ENCODE measurements at places on chromosomes 16 and 17.

DNA sequence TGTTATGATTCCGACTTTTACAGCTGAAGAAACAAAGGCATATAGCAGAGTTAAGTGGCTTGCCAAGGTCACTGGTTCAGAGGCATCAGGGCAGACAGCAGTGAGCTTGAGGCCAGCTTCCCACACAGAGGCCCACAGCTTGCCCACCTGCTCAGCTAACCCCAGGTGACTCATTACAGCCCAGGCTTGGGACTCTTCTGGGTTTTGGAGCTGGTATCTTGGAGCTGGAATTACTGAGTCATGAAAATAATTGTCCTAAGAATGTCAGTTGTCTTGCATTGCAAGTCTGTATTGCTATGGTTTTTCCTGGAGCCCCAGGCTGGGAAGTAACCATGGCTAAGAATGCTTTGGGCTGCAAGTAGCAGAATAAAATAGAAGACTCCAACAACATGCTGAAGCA is 32.4 kb upstream of the IRX3 start:
- DNase-seq: no peak

DNA sequence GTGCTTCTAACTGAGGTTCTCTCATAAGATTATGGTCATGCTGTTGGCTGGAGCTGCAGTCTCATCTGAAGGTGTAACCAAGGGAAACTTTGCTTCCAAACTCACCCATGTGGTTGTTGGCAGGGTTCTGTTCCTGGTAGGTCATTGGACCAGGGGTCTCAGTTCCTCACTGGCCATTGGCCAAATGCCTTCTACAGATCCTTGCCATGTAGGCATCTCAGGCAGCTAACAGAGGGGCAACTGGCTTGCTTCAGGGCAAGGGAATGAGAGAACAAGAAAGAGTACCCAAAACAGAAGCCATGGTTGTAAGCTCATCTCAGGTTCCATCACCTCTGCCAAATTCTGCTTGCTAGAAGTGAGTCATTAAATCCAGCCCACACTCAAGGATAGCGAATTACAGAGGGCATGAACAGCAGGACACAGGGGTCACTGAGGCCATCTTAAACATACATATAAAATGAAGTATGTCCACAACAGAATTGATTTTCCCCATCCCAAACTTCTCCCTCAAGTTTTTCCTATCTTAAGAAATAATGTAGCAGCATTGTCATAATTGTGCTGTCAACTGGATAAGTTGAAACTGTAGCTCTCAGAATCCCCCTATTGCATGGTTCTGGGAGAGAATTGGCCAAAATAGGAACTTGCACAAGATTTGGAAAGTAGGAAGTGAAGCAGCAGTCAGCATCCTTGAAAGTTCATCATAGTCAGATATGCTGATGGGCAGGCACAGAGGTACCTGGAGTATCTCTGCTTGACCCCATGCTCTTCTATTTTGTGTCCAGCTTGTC is 42.4 kb upstream of the CES5A start:
- DNase-seq: no peak

DNA sequence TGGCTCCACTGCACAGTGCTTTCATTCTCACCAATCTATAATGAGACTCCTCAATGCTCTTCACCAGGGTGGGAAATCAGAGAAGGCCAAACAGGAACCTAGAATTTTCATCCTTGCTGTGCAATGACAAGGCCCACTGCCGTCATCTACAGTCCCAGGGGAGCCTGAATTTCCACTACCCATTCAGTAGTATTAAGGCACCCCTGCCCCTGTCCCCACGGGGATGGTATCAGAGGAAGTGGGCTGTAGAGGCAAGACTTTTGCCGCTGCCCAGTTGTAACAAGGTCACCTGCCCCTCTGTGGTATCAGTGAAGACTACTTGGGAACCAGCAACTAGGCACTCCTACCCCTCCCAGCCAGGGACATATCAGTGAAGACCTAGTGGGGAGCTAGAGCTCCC is 104.5 kb downstream of the C16orf78 start:
- no peak for DNase-seq

DNA sequence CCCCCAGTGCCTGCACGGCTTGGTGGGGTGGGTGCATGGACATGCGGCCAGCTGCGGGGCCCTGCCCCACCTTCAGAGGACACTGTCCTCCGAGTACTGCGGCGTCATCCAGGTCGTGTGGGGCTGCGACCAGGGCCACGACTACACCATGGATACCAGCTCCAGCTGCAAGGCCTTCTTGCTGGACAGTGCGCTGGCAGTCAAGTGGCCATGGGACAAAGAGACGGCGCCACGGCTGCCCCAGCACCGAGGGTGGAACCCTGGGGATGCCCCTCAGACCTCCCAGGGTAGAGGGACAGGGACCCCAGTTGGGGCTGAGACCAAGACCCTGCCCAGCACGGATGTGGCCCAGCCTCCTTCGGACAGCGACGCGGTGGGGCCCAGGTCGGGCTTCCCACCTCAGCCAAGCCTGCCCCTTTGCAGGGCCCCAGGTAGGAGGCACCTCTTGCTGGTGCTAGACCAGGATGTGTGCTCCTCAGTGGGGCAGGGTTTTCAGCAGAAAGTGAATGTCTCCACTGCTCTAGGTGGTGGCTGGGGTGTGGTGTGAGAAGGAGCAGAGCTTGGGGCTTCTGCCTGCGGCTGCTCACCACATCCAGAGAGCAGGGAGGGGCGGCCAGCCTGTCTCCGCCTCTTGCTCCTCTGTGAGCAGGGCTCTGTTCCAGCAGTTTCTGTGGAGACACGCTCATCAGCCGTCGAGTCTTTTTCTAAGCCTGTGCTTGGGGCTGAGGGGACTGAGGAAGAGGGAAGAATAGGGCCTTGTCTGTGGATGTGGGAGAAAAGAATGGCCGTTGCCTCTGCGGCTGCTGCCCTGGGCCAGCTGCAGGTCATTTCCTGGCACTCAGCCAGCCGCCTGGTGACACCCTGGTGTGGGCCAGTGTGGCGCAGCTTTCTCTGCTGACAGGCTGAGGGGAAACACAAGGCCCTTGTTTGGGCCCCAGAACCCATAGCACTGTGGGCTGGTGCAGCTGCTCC is 2.2 kb downstream of the ZNF276 start:
- no peak for DNase-seq

- no peak for DNase-seq
These were observed 130.9 kb upstream of the FOXF1 start for GRCh38 chr16:86379505-86379846.

- DNase-seq: no peak
These were observed 6.4 kb downstream of the ALYREF start for GRCh38 chr17:81884968-81885367.

DNA sequence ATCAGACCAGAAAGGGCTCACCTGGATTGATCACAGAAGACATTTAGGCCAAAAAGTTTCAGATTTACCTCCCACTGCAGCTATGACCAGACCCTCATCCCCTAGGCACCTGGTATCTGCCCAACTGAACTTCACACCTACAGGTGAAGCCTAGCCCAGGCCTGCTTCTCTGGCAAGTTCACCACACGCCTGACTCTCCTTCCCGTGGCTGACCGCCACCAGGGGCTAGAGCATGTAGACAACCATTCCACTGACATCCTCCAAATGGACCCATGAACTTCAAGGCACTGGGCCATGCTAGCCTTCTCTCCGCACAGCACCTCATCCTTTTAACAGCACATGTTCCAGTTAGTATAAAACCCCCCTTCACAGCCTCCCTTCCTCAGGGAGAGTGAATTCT is 18.8 kb downstream of the ZCCHC14 start:
- DNase-seq: no peak

DNA sequence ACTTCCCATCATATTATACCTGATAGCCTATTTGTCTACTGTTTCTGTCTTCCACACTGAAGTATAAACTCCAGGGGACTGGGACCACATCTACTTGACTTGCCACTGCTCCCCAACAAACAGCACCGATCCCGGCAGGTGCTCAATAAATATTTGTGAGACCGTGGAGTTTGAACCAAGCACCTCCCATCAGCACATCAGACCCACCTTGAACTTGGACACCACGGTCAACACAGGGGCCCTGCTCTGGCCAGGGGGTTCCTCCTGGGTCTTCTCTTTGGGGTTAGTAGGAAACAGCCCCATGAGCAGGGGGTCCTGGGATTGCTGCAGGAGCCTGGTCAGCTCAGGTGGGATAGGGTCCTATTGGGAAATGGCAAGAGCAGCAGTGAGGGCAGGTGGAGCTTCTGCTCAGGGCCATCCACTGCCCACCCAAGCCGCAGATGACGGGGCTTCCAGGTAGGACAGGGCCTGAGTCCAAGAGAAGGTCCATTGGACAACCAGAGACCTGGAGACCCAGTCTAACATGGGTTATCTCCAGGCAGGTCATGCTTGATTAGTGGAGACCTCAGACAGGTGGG is 19.9 kb downstream of the ZNHIT3 start:
- no peak for DNase-seq

- no peak for DNase-seq
These were observed 492.8 kb upstream of the EEF2KMT start for GRCh38 chr16:5590416-5590815.

- DNase-seq: no peak
These were observed 85.2 kb downstream of the GLG1 start for GRCh38 chr16:74521691-74522090.

DNA sequence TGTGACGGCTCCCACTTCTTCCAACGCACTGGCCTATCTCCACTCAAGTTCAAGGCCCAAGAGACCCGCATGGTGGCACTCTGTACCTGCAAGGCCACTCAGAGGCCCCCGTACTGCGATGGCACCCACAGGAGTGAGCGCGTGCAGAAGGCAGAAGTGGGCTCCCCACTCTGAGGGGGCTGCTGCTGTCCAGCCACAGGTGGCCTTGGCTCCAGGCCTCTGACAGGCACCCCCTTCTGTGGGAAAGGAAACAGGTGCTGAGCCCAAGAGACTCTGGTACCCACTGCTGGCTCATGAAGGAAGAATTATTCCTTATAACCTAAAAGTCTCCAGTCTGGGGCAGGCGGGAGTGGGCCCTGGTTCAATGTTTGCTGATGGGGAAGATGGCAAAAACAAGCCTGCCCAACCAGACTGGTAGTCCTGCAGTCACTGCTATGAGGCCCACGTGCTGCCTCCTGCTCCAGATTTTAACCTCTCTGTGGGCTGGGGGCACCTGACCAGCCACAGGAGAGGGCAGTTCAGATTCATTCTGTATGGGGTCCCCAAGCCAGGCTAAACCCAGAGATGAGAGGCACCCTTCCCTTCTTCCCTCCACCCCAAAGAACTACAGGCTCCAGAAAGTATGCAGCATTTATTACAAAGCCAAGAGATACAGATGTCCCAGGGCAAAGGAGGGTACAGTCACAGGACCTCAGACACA is 3.3 kb downstream of the CISD3 start:
- DNase-seq: no peak

GRCh38 chr16:58047557-58048348 is 22.2 kb downstream of the MMP15 start:
- no peak for DNase-seq

- DNase-seq: peak; percentile 31
These were observed 532.0 kb downstream of the CDH11 start for GRCh38 chr16:64589836-64590235.

GRCh38 chr16:11721781-11722467 is 20.7 kb downstream of the TXNDC11 start:
- no peak for DNase-seq

GRCh38 chr16:13289515-13289914 is 388.1 kb downstream of the SHISA9 start:
- no peak for DNase-seq

DNA sequence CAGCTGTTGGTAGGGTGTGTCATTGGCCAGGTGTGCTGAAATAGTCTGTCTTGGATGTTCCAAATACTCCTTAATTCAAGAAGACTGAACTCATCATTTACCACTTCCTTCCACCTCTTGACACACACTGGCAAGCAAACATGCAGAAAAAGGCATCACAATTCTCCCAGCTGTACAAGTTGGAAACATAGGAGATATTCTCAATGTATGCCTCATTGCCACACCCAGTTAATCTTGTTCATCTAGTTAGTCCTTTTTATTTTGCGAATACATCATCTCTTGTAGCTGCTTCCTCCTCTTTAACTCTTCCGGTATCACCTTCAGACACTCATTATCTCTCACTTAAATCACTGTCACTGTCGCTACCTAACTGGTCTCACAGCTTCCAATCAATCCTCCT is 75.1 kb upstream of the GOT2 start:
- DNase-seq: no peak

DNA sequence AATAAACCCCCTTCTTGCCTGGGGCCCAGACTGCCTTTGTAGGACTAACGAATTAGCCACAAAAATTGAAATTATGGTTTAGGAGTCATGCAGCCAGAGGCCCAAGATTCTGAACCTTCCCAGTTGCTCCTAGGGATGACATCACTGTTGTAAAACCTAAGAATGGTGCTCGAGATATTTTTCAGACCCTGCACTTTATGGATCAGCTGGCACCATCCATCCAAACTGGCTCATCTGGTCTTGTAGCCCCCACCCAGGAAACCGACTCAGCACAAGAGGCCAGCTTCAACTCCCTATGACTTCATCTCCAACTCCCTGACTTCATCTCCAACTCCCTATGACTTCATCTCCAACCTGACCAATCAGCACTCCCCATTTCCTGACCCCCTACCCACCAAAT is 10.9 kb upstream of the EVPL start:
- DNase-seq: no peak

DNA sequence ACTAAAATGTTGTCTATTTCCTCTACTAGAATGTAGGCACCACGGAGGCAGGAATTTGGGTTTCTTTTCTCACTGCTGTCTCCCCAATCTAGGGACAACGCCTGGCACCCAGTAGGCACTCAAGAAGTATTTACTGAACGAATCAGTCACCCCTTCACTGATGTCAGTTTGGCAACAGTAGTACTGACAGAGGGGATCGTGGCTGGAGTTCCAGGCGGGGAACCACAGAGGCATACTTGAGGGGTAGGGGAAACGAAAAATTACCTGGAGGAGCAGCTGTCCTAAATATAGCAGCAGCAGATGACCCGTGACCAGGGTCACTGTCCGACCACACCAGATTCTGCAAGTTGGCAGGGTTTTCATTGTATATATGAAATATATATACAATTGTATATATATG is 33.3 kb downstream of the TRIM25 start:
- DNase-seq: no peak

DNA sequence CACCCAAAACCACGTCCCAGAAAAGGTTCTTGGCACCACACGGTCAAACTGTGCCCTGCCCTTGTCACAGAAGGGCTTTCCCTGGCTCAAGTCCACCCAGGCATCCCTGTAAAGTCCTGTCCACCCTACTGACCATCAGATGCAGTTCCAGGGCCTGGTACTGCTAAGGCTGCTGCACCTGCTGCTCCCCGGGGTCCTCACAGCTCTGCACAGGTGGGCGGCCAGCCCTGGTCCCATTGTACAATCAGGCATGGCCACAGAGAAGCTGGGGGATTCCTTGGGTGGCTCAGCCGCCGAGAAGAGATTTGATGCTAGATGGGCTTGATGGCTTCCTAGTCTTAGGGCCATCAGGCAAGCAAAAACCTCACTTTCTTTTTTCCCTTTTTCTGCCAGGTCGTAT is 15.3 kb downstream of the ABCA3 start:
- no peak for DNase-seq

DNA sequence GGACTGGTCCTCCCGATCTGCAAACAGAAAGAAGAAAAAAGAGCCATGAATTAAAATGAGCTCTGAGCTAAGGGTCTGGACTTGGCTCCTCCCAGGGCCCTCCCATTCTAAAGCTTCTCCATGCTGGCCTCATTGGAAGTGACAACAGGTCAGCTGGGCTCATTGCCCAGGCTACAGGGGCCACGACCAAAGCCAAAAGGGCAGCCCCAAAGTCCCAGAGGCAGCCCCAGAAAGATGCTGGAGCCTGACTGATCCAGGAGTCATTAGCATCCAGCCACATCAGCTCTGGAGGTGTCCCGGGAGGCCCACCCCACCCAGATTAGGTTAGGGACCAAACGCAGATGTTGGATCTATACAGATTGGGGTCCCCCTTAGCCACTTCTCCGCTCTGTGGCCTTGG is 58.2 kb downstream of the MYH11 start:
- DNase-seq: no peak

All from non-pigmented ciliary epithelial cell (primary cell).